A673 (cell line): ENCODE measurements at places on chromosomes 1 and 21. TPM values are rescaled to one million over a fixed set of nuclear protein-coding genes. Genes with fewer than 3 reads are reported as not detected.

The TDRD5 gene
- total RNA-seq = not detected in 2 replicates

The CYP2J2 gene
- total RNA-seq = 1.8 and 1.9 TPM in 2 replicates

The CLCA1 gene
- total RNA-seq = not detected in 2 replicates

The AADACL3 gene
- total RNA-seq = not detected in 2 replicates

The THEMIS2 gene
- total RNA-seq = 2.0 and 5.0 TPM in 2 replicates

The UHMK1 gene
- 50.3 and 62.2 TPM in 2 replicates for total RNA-seq

The TOR3A gene
- 18.0 and 21.0 TPM in 2 replicates for total RNA-seq

The PBX1 gene
- total RNA-seq = 51.5 and 63.0 TPM in 2 replicates

The UQCRHL gene
- 3.1 and 4.1 TPM in 2 replicates for total RNA-seq

The SAMSN1 gene
- not detected in 2 replicates for total RNA-seq

The COL6A1 gene
- total RNA-seq = 19.7 and 39.0 TPM in 2 replicates

GRCh38 chr1:119308130-119308700 lies 60.4 kb upstream of the HAO2 start:
- H3K36me3 ChIP-seq = no peaks in the 10 kb centered on the region
- DNase-seq = no peak
- no peak overlapping the region for H3K27ac ChIP-seq
- H3K4me1 ChIP-seq = no peaks in the 10 kb centered on the region
- no peaks in the 10 kb centered on the region for H3K27me3 ChIP-seq

- no peak overlapping the region for H3K27ac ChIP-seq
Observed at GRCh38 chr1:243903041-243903440, 53.0 kb upstream of the AKT3 start.

- no peaks in the 10 kb centered on the region for H3K27me3 ChIP-seq
- H3K36me3 ChIP-seq = no peaks in the 10 kb centered on the region
- no peak within 1 kb of the TSS for H3K4me3 ChIP-seq
- DNase-seq = no peak
Observed at GRCh38 chr1:31576201-31576669, at the start of gene TINAGL1. Gene TINAGL1, plus strand, starts transcription at chr1:31576515. Its CDS starts 634 bp downstream, at chr1:31577149.

DNA sequence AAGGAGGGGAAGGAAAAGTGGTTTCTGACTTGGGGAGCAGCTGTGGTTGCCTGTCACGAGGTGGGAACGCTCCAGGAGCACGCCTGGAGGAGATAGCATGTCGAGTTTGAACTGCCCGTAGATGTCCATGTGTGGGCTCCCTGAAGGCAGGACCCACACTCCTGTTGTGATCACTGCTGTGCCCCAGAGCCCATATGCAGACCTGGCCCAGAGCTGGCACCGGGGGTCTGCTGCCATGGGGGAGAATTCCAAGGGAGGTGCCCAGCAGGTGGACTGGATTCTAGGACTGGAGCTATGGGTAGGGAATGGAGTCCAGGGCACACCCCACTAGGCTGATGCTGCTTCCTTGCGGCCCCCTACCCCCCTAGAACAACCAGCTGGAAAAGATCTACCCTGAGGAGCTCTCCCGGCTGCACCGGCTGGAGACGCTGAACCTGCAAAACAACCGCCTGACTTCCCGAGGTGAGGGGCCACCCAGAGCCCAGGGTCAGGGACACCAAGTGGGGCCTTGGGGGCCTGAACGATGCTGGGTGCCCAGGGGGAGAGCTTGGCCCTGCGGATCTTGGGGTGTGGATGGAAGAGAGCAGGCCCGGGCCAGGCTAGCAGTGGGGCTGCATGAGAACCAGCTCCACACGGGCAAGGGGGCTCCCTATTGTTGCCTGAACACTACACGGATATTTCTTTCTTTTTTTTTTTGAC lies 9.3 kb downstream of the PODN start:
- no peaks in the 10 kb centered on the region for H3K36me3 ChIP-seq
- H3K27ac ChIP-seq = no peak overlapping the region
- H3K27me3 ChIP-seq = no peaks in the 10 kb centered on the region
- H3K4me3 ChIP-seq = no peak overlapping the region
- H3K4me1 ChIP-seq = no peaks in the 10 kb centered on the region

- no peaks in the 10 kb centered on the region for H3K36me3 ChIP-seq
- DNase-seq = peak; percentile 74
- peaks cover 9% of the 10 kb centered on the region for H3K4me1 ChIP-seq
- no peaks in the 10 kb centered on the region for H3K27me3 ChIP-seq
- peak overlapping the region; percentile 60 for H3K27ac ChIP-seq
Observed at GRCh38 chr1:100721526-100722207, 2.1 kb downstream of the VCAM1 start.

- no peaks in the 10 kb centered on the region for H3K4me1 ChIP-seq
- no peak for DNase-seq
- peaks cover 100% of the 10 kb centered on the region for H3K36me3 ChIP-seq
- H3K4me3 ChIP-seq = no peak overlapping the region
- no peaks in the 10 kb centered on the region for H3K27me3 ChIP-seq
Observed at GRCh38 chr1:244844155-244845121, 9.0 kb downstream of the COX20 start.

DNA sequence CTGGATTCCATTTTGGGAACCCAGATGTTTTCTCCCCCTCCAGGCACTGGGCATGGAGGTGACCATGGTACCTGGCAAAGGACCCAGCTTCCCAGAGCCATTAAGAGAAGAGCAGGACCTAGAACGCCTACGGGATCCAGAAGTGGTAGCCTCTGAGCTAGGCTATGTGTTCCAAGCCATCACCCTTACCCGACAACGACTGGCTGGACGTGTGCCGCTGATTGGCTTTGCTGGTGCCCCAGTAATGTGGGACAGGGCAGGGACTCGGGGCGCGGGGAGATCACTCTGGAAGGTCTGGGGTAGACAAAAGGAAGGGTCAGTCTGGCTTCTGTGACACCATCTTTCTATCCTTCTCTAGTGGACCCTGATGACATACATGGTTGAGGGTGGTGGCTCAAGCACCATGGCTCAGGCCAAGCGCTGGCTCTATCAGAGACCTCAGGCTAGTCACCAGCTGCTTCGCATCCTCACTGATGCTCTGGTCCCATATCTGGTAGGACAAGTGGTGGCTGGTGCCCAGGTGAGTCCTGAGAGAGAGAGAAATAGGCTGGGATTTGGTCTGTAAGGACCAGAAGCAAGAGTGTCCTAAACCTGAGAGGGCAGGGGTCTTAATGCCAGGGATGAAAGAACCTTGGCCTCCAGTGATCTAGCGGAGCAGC lies 1.6 kb downstream of the UROD start:
- H3K4me1 ChIP-seq = peaks cover 10% of the 10 kb centered on the region
- no peak for DNase-seq
- H3K27ac ChIP-seq = no peak overlapping the region

DNA sequence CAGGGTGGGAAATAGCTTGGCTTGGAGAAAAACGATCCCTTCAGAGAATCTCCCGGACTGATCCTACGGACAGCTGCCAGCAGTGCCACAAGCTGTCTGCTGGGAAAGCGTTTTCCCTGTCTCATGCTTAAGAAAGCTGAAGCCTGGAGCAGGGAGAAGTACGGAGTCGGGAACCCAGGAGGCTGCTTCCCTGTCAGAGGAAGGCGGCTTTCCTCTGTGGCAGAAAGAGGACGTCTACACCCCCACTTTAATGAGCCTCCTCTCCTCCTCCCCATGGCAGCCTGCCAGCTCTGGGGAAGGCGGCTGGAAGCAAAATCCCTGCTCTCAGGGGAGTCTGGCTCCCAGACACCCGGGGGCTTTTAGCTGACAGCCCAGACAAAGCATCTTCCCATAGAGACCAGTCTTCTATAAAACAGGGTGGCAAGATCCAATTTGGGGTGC lies 7.3 kb downstream of the KIF21B start:
- peak overlapping the region; percentile 7 for H3K4me3 ChIP-seq
- no peak overlapping the region for H3K27ac ChIP-seq
- peak; percentile 87 for DNase-seq
- no peaks in the 10 kb centered on the region for H3K27me3 ChIP-seq
- no peaks in the 10 kb centered on the region for H3K36me3 ChIP-seq

- peak; percentile 89 for DNase-seq
- no peaks in the 10 kb centered on the region for H3K4me1 ChIP-seq
- no peak within 1 kb of the TSS for H3K4me3 ChIP-seq
Observed at GRCh38 chr1:31815752-31816500, at the start of gene SPOCD1. Gene SPOCD1, minus strand, starts transcription at chr1:31816022. Its CDS starts 689 bp downstream, at chr1:31815333.

DNA sequence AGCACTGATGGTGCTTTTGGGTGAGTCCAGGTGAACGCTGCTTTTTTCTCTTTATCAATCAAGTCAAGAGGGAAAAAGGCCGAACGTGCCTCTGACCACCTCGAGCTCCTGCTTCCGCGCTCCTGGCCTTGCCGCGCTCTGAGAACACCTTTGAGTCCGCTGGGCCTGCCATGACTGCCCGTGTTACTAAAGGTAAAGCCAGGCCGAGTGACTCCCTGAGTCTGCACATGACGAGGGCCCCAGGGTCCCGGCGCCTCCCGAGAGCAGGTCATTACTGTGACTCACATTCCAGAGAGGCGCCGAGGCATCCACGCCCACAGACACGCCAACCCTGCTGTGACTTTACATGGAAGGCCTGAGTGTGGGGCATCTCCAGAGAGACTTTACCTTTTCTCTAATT lies 11.1 kb downstream of the POFUT2 start:
- no peak overlapping the region for H3K27ac ChIP-seq
- no peaks in the 10 kb centered on the region for H3K27me3 ChIP-seq
- H3K4me3 ChIP-seq = no peak overlapping the region
- H3K4me1 ChIP-seq = no peaks in the 10 kb centered on the region

GRCh38 chr1:241495741-241496140 lies 23.8 kb downstream of the FH start:
- H3K27me3 ChIP-seq = no peaks in the 10 kb centered on the region
- no peak overlapping the region for H3K4me3 ChIP-seq
- peaks cover 14% of the 10 kb centered on the region for H3K36me3 ChIP-seq
- no peaks in the 10 kb centered on the region for H3K4me1 ChIP-seq
- no peak overlapping the region for H3K27ac ChIP-seq

GRCh38 chr21:26164311-26164710 lies 6.3 kb downstream of the APP start:
- H3K4me3 ChIP-seq = no peak overlapping the region
- H3K4me1 ChIP-seq = peaks cover 62% of the 10 kb centered on the region
- H3K27me3 ChIP-seq = no peaks in the 10 kb centered on the region
- DNase-seq = no peak
- no peak overlapping the region for H3K27ac ChIP-seq

GRCh38 chr1:117628343-117628742 lies 22.5 kb downstream of the TENT5C start:
- no peak overlapping the region for H3K27ac ChIP-seq
- H3K36me3 ChIP-seq = no peaks in the 10 kb centered on the region
- DNase-seq = no peak

GRCh38 chr1:149942207-149942606 lies 5.5 kb upstream of the MTMR11 start:
- no peak overlapping the region for H3K27ac ChIP-seq
- peak; percentile 49 for DNase-seq
- no peak overlapping the region for H3K4me3 ChIP-seq
- H3K4me1 ChIP-seq = peaks cover 21% of the 10 kb centered on the region

GRCh38 chr21:43369124-43369523 lies 57.8 kb downstream of the SIK1 start:
- H3K4me1 ChIP-seq = peaks cover 19% of the 10 kb centered on the region
- no peaks in the 10 kb centered on the region for H3K27me3 ChIP-seq
- H3K27ac ChIP-seq = no peak overlapping the region
- peak; percentile 51 for DNase-seq
- H3K4me3 ChIP-seq = no peak overlapping the region
- H3K36me3 ChIP-seq = no peaks in the 10 kb centered on the region

GRCh38 chr21:33266050-33266788 lies at the start of gene IL10RB:
Gene IL10RB, plus strand, starts transcription at chr21:33266367. Its CDS starts 99 bp downstream, at chr21:33266466.
- H3K4me3 ChIP-seq = peak within 1 kb of the TSS; percentile 81
- H3K4me1 ChIP-seq = peaks cover 4% of the 10 kb centered on the region
- peak; percentile 76 for DNase-seq
- H3K36me3 ChIP-seq = peaks cover 7% of the 10 kb centered on the region

DNA sequence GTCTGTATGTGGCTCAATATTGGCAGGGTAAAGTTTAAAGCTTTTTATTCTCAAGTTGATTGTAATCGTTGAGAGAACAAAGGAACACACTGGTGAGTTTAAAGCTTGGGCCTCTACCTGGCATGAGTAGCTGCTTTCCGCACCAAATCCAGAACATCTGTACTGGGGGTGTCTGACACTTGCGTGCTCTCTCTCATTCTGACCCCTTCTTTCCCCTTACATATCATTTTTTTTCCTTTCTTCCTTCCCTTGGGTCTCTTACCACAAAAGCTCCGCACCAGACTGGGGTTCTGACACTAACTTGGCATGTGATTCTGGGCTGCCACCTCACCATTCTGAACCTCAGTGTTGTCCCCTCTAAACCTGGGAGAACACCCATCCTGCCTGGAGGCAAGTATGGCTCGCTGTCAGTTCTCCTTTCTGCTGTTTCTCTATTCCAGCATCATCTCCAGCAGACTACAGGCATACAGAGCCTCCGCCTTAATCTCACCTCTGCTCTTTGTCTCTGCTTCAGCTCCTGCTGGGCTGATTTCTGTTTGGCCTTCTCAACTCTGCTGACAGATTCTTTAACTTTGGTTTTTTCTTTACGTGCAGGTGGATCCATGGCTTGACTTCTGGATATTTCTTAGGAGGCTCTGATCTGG lies 859 bp upstream of the ERMAP start:
- peaks cover 7% of the 10 kb centered on the region for H3K36me3 ChIP-seq
- peak overlapping the region; percentile 71 for H3K4me3 ChIP-seq
- H3K27me3 ChIP-seq = no peaks in the 10 kb centered on the region
- peaks cover 24% of the 10 kb centered on the region for H3K4me1 ChIP-seq

- DNase-seq = no peak
- peaks cover 6% of the 10 kb centered on the region for H3K27me3 ChIP-seq
- H3K4me3 ChIP-seq = no peak overlapping the region
- no peaks in the 10 kb centered on the region for H3K36me3 ChIP-seq
- H3K27ac ChIP-seq = no peak overlapping the region
- H3K4me1 ChIP-seq = no peaks in the 10 kb centered on the region
Observed at GRCh38 chr1:56446531-56447098, 132.7 kb downstream of the PLPP3 start.

- no peaks in the 10 kb centered on the region for H3K4me1 ChIP-seq
- no peaks in the 10 kb centered on the region for H3K27me3 ChIP-seq
- DNase-seq = no peak
- H3K4me3 ChIP-seq = no peak overlapping the region
- H3K36me3 ChIP-seq = no peaks in the 10 kb centered on the region
Observed at GRCh38 chr1:31574749-31575368, 1.5 kb upstream of the TINAGL1 start.

DNA sequence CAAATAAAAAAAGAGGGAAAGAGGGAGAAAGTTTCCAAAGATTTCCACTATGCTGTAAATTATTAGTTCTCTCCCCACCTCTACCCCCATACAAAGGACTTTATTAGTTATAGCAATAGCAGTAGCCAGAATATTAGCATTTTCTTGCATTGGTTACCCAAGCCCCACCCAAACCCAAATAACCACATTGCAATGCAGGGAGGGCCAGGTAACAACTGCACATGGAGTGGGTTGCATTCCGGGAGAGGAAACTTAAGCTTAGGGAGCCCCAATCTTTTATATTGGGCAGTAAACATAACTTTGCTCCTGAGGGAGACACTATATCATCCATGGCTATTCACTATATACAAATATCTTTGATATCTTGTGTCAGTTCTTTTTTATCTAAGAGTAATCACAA lies 6.0 kb downstream of the ADIPOR1 start:
- H3K27ac ChIP-seq = no peak overlapping the region
- H3K4me3 ChIP-seq = no peak overlapping the region
- H3K27me3 ChIP-seq = no peaks in the 10 kb centered on the region
- H3K4me1 ChIP-seq = peaks cover 4% of the 10 kb centered on the region
- H3K36me3 ChIP-seq = peaks cover 33% of the 10 kb centered on the region
- no peak for DNase-seq

GRCh38 chr1:23354245-23354644 lies 10.2 kb upstream of the HNRNPR start:
- H3K4me3 ChIP-seq = no peak overlapping the region
- H3K36me3 ChIP-seq = no peaks in the 10 kb centered on the region
- H3K4me1 ChIP-seq = no peaks in the 10 kb centered on the region
- DNase-seq = no peak
- no peak overlapping the region for H3K27ac ChIP-seq

GRCh38 chr1:171310661-171311087 lies 3.3 kb upstream of the FMO4 start:
- peaks cover 5% of the 10 kb centered on the region for H3K4me1 ChIP-seq
- peak; percentile 33 for DNase-seq
- no peaks in the 10 kb centered on the region for H3K27me3 ChIP-seq
- no peak overlapping the region for H3K27ac ChIP-seq
- H3K4me3 ChIP-seq = no peak overlapping the region
